GM18507 (cell line): ENCODE measurements at places on chromosomes 1 and 21.

DNA sequence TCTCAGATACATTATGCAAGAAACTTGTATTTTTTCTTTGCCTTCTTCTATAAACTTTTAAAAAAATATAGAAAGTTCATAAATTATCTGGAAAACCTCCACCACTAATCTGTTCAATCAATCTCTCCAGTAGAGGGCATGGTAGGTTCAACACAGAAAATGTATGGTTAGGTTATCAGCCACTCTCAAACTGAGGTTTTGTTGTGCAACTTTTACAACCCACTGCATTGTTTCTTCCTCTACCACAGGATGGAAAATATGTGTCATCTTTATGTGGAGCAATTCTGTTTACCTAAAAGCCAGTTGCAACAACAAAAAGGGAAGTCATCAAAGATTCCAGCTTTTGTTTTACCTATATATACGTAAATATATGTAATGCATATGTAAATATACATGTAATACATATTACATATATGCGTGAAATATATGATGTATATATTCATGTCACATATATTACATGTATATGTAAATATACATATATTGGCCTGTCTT is 3.0 kb upstream of the RGS2 start:
- DNase-seq: no peak

GRCh38 chr1:240401731-240402130 is 210.2 kb downstream of the GREM2 start:
- no peak for DNase-seq

- no peak for DNase-seq
These were observed 37.4 kb downstream of the NIPAL3 start for GRCh38 chr1:24452922-24453485.

DNA sequence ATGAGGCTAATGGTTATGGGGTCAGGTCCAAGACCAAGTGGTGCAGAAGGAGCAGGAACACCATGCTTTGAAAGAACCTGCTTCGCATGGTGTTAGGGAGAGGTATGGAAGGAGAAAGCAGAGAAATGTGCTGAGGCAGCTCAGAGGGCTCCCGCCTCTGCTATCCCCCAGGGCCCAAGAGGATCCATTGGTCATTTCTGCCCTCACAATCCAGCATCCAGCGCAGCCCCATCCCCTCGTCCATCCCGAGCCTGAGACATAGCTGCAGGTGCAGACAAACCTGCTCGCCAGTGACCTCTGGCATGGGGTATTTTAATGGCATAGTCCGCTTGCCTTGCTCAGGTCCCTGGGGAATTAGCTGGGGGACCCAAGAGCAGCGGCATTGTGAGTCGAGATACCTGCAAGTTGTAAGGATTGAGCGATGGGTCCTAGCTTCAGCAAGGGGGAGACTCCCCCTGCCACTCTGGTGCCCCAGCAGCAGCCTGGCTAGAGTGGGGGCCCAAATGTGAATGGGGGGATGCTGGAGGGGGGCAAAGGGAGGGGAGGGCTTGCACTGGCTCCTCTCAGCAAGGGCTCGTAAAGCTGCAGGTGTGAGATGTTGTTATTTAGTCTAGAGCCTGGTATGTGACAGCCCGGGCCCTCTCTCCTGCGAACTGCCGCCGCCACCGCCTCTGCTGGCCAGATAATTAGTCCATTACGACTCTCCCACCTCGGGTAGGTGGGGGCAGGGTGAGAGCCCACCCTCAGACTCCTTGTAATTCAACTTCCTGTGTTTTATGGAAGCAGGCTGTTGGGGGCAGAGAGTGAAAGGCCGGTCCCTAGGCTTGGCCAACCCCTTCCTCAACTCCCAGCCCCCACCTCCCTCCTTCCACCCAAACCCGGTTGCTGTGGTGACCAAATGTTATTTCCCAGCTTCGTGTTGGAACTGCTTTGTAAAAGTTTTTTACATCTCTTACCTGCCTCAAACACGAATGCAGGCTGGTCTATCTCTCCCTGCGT is 118.8 kb downstream of the RNF220 start:
- DNase-seq: no peak

GRCh38 chr1:51410568-51411460 is 80.5 kb upstream of the TTC39A start:
- no peak for DNase-seq

GRCh38 chr1:43039228-43040055 is 80.8 kb upstream of the SLC2A1 start:
- no peak for DNase-seq

DNA sequence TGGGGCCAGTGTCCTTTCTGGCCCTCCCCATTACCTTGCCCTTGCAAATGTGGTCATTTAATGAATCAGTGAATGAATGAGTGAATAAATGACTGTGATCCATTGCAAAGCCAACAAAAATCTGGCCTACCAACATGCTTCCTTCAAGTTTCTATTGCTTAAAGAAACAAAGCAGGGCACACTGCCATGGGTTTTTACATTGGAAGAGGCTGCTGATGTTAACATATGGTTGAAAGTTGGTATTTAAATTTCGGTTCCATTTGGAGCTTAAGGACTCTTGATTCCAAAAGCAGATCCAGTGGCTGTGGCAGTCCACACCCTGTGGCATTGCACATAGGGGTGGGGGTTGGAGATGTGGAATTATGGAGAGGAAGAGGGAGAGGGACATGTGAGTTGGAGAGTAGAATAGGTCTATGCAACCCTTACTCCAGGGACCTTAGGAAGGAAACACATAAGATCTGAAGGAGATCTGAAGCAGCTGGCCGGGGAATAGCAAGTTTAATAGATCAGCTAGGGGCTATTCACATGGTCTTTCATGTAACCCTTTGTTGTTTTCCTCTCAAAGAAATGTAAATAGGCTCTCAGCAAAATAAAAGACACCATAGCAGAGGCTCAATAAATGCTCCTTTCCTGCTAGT is 7.2 kb downstream of the ABCA4 start:
- DNase-seq: no peak

DNA sequence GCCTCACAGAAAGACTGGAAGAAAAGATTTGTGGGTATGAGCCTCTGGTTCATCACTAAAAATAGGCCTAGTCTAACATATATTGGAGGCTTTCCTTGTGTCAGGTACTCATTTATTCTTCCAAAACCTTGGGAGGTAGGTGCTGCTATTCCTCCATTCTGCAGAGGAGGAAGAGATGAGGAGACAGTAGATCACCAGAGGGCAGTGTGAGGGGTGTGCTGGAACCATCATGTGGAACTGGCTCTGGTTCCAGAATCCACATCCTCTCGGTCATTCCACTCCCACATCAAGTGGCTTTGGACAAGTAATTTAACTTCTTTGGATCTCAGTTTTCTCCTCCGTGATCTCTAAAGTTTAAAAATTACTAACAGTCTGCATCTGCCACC is 7.4 kb upstream of the INKA2 start:
- DNase-seq: no peak

- DNase-seq: no peak
These were observed 109.8 kb downstream of the HMCN1 start for GRCh38 chr1:185843986-185844385.

GRCh38 chr1:1510912-1511532 is 940 bp upstream of the ATAD3A start:
- DNase-seq: no peak

DNA sequence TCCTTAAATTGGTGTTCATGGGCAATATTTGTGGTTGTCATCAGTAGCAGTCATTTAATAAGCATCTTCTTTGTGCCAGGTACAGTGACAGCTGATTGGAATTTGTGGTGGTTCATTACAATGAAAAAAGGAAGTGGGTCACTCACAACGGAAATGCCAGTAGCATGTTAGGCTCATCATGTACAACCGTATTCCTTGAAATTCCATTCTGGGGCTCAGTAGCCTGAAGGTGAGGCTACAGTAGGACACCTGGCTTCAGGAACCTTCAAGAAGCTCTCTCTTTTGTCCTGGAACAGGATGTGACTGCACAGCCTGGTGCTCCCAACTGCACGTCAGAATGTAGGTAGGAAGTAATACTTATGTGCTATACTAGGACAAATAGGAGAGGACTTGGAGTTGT is 93.9 kb downstream of the ST3GAL3 start:
- no peak for DNase-seq

GRCh38 chr1:25476186-25477097 is 45.7 kb downstream of the MACO1 start:
- no peak for DNase-seq

DNA sequence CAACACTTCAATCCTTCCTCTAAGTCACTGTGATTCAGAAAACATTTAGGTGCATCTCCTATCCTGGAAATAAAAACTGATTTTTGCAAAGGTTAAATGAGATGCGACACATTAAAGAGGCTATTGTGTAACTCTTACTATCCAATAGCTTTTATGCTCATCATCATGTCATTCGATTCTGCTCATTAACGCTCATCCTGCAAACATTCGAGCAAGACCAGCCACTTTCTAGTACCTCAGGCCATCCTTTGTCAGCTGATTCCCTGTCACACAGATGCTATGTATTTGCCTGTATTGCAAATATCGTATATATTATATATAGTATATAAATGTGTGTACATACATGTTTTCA is 131.6 kb downstream of the TLR5 start:
- no peak for DNase-seq

DNA sequence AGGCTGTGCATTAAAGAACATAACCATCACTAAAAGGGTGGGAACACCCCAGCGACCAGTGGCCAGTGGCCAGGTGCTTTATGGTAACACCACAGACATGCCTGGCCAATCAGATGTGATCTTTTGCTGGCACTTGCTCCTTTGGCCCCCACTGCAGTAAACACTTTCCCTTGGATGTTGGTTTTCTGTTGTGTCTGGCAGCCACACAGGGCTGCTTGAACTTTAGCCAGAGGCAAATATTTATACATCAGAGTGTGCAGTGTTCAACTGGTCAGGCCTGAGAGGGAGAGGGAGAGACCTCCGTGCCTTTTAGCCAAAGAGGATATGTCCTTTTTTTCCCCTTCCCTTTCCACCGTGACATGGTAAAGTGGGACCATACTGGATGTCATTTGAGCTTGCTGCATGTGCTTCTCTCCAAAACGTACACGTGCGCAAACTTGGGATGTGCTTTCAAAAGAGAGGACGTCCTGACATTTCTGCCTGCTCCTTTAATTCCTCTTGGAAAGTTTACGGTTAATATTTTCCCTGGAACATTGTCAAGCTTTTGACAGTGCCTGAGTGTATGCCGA is 101.2 kb downstream of the NFIA start:
- no peak for DNase-seq

DNA sequence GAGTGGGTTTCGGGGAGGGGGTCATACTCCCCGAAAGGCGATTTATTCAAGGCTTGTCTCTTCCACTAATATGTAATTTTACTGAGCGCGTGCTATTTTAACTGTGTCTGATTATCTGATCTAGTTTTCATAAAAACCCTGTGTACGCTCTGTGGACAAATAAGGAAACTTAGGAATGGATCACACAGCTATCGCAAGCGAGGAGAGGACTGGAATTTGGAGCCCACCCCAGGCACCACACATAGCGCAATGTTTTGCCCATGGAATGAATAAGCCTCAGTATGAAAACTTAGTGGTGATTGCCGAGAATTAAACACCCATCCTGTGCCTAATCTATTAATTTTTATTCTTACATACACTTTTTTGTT is 9.8 kb upstream of the RAB42 start:
- no peak for DNase-seq

- no peak for DNase-seq
These were observed 35.1 kb downstream of the AK5 start for GRCh38 chr1:77316966-77317365.

DNA sequence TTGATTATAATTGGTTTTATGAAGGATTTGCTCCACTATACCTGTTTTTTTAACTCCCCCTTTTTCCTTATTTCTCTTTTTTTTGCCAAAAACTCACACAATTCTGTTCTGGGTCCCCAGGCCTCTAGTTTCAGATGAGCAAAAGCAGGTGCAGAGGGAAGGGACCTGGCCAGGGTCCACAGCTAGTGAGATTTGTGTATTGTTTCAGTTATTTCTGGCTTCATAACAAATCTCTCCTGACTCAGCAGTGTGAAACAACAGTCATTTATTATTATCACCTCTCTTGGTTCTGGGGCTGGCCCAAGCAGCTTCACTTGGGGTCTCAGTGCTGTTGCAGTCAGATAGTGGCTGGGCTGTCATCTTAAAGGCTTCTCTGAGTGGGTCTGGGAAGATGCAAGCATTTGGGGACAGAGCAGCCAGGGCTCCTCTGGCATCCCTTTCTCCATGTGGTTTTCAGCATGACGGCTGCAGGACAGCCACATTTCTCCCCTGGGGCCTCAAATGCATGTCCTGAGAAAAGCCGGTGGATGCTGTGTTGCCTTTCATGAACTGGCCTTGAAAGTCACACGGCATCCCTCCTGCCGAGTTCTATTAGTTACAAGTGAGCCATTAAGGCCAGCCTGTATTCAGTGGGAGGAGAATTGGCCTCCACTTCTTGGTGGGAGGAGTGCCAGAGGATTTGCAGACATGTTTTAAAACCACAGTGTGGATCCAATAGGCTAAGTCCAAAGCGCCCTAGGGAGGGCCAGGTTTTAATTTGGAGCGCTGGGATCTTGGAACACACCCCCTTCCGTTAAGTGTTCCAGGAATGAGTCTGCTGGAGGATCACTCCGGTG is 137.1 kb downstream of the CAMTA1 start:
- no peak for DNase-seq

GRCh38 chr1:243234978-243235647 is 20.0 kb downstream of the CEP170 start:
- DNase-seq: no peak

DNA sequence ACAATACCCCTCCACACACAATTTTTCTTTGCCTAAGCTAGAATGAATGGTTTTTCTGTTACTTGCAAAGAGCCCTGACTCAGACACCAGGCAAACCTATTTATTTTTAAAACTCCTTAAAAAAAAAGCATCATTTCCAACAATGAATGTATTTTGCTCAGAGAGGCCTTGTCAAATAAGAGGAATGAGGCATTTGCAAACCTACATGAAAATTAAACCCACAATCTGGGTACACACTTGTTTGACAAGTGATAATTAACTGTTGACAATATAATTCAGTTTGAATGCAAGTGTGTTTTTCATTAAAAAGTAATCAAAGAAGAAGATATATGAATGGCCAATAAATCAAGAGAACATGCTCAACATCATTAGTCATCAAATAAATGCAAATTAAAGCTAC is 339.5 kb downstream of the PTPRU start:
- no peak for DNase-seq

GRCh38 chr1:221164029-221164428 is 284.8 kb downstream of the HLX start:
- DNase-seq: no peak

DNA sequence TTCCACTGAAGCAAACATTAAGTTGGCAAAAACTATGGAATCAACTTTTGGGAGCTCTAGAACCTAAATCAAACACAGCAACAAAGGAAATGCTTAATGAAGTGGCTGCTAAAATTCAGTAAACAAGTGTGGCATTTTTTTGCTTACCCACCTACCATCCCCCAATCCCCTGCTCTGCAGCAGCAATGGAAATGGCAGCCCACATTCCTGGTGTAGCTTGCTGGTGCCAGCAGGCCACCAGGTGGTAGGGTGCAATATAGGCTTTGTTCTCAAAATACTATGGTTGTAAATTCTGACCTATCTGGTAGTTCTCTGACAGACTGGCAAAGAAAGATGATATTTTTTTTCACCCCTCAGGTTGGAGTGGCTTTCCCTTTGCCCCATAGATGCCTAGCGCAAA is 42.8 kb downstream of the SHCBP1L start:
- DNase-seq: no peak
